BE2C (cell line): ENCODE measurements at places on chromosomes 3 and 15.

DNA sequence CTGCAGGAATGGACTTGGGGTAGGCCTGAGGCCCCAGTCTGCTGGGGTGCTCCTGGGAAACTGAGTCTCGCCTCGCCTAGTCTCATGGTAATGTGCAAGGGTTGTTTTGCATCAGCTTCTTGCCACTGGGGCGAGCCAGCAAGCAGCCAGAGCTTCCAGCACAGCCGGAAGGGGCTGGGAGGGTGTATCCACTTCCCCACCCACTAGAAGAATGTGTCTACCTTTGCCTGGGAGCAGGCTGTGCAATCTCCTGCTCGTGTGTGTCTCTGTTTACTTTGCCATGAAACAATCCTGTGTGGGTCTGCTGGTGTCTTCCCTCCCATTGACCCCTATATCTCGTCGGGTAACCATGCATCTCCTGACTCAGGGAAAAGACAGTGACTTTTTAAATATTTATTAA, 21.8 kb upstream of the ERICH6 start:
- DNase-seq, result no peak

GRCh38 chr3:132205609-132206008, 111.6 kb upstream of the ACP3 start:
- DNase-seq, result no peak

DNA sequence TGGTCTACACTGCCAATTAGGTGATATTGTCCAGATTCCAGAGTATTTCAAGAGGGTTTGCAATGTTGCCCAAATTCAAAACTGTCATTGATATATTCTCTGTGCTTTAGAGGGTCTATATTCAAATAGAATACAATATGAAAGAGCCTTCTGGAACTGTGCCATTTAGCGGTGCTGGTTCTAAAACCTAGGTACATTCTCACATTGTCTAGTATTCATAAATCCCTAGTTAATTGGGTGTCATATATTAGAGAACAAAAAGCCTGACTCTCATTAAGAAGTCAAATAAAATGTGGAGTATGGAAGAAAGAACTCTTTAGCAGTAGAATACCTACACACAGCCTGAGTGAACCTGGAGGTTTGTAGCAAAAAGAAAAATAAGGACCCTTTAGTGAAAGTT, 447.9 kb downstream of the CNTN6 start:
- no peak for DNase-seq

GRCh38 chr15:36478561-36478960, 100.9 kb upstream of the CDIN1 start:
- DNase-seq, result no peak

DNA sequence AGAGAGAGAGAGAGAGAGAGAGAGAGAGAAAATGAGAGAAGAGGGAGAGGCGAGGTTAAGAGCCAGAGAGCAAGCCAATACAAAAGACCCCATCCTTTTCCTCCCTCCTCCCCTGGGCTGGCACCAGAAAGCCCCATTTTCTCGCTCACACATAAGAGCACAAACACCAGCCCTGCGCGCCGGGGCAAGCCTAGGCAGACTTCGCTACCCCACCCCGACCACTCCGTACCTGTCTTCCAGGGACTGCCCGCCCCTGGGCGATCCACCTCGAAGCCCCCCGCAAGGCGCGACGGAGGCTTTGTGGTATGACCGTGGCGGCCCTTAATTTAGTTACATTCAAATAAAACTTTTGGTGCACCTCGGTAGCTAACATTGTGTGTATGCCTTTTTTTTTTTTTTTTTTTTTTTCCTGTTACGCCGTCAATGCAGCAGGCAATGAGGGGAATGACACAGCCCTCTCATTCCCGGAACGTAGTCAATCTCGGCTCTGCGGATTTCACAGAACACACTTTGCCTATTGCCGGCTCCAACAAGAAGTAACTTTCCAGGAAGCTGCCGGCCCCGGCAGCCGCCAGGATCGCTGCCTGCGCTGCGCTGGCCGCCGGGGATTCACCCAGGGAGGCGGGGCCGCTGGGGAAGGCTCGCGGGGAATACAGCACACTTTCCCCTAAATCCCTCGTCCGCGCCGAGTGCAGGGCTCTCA, 7.7 kb downstream of the BCL6 start:
- peak; percentile 44 for DNase-seq
